ENCODE measurements at places on chromosomes 2 and 18.

DNA sequence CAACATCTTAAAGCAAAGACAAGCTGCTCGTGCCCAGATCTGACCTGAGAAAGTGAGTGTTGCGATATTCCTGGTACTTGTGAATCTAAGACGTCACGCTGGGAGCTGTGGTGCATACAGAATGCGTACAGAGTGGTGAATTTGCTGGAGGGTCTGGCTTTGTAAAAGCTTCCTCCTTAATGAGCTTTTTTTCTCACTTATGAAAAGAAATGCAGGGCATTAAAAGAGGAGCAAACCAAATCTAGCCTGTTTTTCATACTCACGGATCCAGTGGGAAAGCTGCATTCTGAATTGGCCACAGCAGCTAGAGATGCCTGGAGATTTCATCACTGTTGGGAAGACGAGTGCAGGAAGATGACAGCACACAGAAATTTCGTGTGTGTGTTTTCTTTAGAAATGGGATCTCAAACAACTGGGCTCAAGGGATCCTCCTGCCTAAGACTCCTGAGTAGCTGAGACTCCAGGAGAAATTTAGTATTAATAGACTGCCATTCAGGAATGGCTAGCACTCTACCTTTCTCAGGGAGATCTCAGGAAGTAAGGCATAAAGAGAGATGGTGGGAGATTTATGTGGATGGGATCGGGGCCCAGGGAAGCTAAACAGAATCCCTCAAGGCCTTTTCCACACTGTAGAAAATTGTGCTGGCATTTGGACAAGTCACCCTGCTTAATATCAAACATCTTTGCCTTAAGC lies 181.3 kb downstream of the ALPK2 start:
- no peak for DNase-seq

GRCh38 chr2:138630164-138630563 lies 128.6 kb downstream of the SPOPL start:
- DNase-seq = no peak

DNA sequence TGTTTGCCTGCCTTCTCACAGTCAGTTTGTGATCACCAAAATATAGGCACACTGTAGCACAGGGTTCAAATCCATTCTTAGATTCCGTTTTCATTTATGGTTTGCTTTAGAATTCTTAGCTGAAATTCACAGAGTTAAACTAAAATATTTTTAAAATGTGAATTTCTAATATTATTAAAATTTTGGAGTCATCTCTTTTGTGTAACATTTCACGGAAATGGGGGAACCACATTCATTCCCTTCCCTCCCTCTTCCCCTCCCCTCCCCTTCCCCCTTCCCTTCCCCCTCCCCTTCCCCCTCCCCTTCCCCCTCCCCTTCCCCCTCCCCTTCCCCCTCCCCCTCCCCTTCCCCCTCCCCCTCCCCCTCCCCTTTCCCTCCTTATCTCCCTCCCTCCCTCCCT lies 11.4 kb upstream of the LDAH start:
- no peak for DNase-seq

DNA sequence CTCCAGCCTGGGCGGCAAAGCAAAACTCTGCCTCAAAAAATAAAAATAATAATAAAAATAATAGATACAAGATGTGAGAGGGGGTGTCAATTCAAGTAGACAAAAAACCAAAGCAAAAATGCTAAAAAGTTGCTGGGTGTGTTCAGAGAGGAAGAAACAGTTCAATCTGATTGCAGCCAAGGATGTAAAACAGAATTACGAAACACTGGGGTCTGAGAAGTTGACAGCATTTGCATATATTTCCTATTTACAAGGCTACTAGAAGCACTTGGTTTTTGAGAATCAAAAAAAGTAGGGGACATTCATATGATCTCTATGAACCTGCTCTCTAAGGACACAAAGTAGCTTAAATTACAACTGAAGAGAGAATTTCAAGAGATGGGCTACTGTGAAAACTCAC lies 7.6 kb downstream of the TRIP12 start:
- DNase-seq = no peak

DNA sequence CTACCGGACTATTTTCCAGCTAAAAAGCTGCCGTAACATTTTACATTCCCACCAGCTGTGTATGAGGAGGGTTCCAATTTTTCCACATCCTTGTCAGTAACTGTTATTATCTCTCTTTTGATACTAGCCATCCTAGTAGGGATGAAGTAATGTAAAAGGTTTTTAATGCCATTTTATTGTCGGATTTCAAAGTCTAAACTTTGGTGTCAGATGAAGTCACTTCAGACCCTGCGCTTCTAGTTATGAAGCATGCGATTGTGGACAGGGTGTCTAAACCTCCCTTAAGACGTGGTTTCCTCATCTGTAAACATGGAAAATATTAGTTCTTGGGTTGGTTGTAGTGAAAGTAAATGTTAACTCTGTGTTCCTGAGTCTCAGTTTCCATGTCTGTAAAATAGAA lies 4.7 kb downstream of the DGKD start:
- DNase-seq = no peak

DNA sequence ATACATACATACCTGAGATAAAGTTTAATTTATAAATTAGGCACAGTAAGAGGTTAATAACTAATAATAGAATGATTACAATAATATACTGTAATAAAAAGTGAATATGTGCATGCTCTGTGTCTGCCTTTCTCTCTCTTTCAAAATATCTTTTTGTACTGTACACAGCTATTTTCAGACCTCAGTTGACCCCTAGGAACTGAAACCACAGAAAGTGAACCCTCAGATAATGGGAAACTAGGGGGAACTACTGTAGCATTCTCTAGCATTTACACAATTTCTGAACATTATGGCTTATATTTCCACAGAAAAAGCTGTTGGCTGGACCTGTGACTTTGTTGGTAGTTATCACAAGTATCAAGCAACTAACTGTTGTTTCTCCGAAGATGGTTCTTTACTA lies 25.9 kb downstream of the WDR75 start:
- DNase-seq = no peak

- peak; percentile 14 for DNase-seq
These were observed 136.7 kb downstream of the TMEM247 start for GRCh38 chr2:46615986-46616485.

- DNase-seq = peak; percentile 51
These were observed 212.3 kb downstream of the MGAT5 start for GRCh38 chr2:134466141-134466540.

- DNase-seq = no peak
These were observed 233.7 kb upstream of the NCKAP5 start for GRCh38 chr2:133801946-133802345.

DNA sequence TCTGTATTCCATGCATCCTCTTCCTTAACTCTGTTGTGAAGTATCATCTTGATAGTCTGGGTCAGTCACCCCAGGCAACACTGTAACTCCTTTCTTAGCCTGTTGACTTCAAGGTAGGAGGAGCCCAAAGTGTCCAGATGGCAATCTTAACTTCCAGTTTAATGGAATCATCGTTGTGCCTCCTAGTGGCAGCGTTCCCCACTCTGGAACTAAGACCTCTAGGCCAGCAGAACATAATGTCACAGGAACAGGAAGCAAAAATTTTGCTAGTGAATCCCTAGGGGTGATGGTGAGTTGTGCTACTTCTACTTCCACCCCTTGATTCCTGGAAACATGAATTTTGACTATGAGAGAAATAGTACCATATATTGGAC lies 11.7 kb downstream of the SGPP2 start:
- no peak for DNase-seq

GRCh38 chr18:74084184-74084855 lies 63.3 kb downstream of the FBXO15 start:
- DNase-seq = no peak

- no peak for DNase-seq
These were observed 28.6 kb downstream of the CROCC2 start for GRCh38 chr2:240934701-240935102.

- DNase-seq = no peak
These were observed 61.7 kb downstream of the STK39 start for GRCh38 chr2:168185583-168186274.

DNA sequence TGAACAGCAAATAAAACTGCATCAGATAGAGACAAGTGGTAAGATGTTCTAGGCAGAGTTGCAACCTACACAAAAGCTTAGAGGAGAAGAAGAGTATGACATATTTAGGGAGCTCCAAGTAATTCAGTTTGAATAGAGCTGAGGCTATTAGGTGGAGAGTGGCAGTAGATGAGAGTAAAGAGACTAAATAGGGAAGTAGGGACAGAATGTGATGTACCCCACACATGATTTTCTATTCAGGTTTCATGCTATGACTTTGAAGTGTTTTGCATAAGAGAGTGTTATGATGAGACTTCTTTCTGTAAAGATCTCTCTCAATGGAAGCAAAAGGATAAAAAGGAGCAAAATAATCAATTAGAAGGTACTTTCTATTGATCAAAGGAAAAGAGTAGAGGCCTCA lies 206.8 kb upstream of the ERBB4 start:
- DNase-seq = no peak

GRCh38 chr2:49770919-49771318 lies 616.6 kb upstream of the FSHR start:
- DNase-seq = no peak

DNA sequence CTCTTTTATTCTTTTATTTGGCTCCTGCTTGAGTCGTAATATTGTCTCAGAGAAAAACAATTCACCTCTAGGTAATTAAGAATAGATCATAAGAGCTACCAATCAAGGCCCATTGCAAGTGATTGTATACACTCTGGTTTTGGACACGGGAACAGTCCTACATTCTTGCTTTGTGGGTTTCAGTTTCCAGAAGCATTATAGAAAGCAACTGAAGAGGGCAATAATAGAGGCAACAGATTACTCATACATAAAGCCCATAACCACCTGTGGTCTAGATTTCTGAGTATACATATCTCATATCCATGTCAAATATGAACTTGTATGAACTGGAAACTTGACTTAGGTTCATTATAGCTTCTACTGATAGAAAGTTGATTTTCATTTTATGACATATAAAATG lies 65.4 kb downstream of the DIS3L2 start:
- DNase-seq = no peak

GRCh38 chr18:32238635-32239268 lies 48.9 kb downstream of the MEP1B start:
- DNase-seq = no peak

DNA sequence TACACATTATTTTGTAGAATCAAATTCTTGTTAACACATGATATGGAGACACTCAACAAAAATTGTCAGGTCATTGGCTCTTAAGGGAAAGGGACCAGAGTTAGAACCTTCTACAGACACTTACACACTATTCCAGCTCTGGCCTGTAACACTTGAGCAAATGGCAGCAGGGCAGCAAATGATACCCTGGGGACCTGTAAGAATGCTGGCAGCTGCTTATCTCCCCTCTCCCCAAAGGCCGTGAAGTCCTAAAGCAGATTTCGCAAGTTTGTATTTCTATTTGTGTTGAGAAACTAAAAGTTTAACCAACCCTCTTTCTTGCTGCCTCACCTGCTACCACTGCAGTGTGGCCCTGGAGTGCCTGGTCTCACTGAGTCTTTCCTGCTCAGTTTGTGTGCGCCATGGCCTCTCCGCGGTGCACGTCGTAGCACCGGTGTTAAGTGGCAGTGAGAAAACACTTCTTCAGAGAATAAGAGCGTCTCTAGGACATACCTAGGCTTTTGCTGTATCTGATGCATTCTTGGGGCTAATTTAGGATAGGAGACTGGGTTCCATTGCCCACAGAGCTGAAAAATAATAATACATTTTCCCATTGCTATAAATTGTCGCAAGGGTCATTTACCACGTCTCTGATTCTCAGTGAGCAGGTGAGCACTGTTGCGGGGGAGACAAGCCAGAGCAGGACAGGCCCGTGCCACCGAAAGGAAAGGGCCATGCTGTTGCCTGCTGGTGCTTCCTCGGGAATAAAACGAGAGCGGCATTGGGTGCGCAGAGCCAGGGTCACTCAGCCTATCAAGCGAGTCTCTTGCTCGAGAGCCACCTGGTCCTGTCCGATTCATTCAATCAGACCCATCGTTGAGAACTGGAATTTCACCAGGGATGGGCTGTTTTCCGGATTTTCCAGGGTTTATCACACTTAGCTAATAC lies 204.9 kb downstream of the PTGR3 start:
- peak; percentile 4 for DNase-seq

- DNase-seq = no peak
These were observed 65.0 kb downstream of the NFATC1 start for GRCh38 chr18:79460481-79461300.

DNA sequence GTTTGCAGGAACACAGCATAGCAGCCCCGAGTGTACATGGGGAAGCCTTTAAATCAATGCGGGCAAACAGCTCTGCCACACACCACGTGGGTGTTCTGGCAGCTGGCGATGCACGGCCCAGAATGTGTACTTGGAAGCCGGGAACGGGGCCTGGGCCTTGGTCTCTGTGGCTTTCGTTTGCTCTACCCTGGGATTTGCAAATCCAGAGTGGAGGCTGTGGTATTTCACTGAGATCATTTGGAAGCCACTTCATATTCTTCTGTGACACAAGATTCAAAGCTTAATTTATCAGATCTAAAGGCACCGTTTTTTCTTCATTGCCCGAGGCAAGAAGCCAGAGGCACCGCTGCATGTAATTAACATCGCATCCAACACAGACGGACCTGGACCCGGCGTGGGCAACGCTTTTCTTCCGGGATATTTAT lies 246.3 kb upstream of the MYT1L start:
- DNase-seq = no peak
